ENCODE measurements at places on chromosomes 13 and 19.

GRCh38 chr19:39865953-39866352, 19.8 kb upstream of the FBL start:
- DNase-seq = no peak

GRCh38 chr19:54047616-54048015, 16.1 kb downstream of the VSTM1 start:
- no peak for DNase-seq

DNA sequence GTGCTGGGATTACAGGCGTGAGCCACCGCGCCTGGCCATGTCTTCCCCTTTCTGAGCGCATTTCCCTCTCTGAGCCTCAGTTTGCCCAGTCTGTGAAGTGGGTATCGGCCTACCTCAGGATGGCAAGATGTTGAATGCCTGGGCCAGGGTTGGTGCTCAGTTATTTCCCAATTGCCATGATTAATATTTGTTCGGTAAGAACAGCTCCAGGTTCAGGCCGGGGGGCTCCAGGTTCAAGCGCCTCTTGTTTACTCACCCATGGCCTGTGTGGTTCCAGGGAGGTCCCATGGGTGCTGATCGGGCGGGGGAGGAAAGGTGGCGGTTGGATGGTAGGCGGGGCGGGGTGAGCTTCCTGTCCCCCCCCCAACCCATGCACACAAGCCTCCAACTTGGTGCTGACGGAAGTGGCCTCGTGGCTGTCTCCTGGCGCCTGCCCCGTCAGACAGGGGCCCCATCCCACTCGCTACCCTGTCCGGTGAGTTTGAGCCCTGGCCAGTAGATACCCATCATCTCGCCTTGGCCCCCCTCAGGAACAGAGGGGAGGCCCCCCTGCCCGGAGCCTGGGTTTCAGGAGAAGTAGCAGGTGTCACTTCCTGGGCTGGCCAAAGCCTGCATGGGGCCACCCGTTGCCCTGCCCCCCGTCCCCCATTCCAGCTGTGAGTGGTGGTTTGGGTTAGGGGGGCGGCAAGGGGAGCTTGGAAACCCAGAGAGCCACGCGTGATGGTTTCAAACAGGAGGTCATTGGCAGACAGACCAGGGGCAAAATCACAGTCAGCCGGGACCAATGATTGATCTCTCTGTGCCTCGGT, at the start of gene FCHO1:
TSS of gene FCHO1 (plus strand) at position 375 of the 809 bp plus-strand sequence. CDS start 3,688 bp downstream, outside the sequence.
- no peak for DNase-seq

DNA sequence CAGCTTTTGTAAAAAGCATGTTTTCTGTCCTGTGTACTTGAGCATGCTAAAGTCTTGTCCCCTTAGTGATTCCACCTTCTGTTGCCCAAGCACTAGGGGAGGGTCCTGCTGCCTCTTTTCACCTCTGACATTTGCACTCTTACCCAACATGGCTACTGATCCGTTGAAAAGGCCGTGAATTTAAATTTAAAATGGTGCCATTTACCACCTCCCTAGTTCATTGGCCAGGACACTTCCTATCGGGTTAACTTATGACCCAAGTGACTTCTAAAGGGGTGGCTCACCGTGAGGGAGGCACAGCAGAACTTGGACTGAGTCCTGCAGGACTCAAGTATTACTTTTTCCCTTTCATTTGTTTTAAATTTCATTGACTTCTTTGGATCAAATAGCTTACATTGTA, 33.3 kb upstream of the CEACAM21 start:
- DNase-seq = no peak

GRCh38 chr19:41397086-41398049, at the start of the genes BCKDHA and EXOSC5:
Gene BCKDHA (plus strand): TSS chr19:41397818. CDS start chr19:41397828, 10 bp downstream.
Gene EXOSC5 (minus strand): TSS chr19:41397359. CDS start chr19:41397328, 31 bp downstream.
- peak; percentile 99 for DNase-seq

DNA sequence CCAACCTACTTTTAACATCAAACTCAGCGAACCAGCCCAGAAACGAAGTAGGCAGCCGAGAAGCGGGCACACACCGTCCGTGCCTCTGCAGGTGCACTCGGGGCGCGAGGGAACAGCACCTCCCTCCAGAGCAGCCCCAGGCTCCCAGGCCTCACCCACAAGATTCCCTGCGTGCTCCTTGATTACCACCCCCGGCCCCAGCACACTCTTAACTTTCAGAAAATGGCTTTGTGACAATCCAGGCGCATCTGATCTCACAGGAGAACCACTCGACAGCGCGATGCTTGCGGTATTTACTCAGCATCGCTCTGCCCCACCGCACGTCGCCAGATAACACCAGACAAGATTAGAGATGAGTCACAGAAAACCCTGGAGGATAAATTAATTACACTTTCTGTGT, 134.9 kb upstream of the SPACA7 start:
- DNase-seq = no peak

DNA sequence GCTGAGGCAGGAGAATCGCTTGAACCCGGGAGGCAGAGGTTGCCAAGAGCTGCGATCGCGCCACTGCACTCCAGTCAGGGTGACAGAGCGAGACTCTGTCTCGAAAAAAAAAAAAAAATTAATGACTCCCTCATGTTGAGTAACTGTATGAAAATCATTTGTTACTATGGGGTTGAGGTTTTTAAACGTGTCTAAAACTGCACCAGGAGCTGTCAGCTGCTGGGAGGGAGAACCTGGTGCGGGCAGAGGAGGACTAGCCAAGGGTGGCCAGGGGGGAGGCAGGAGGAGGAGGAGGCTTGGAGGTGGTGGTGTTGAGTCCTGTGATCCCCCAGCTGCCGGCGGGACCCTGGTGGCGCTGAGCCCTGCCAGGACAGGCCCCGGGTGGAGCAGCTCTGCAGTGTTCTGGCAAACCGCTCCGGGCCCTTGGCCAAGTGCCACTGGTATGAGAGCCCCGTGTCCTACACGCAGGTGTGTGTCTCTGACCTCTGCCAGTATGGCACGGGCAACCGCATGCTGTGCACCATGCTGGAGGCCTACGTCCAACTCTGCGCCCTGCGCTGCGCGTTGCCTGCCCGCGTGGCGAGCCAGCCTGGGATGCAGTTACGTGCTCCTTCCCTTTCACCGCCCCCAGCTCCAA, 17.1 kb upstream of the FXYD3 start:
- DNase-seq = no peak

- no peak for DNase-seq
These were observed 334.6 kb downstream of the MYO16 start for GRCh38 chr13:108963846-108964600.

DNA sequence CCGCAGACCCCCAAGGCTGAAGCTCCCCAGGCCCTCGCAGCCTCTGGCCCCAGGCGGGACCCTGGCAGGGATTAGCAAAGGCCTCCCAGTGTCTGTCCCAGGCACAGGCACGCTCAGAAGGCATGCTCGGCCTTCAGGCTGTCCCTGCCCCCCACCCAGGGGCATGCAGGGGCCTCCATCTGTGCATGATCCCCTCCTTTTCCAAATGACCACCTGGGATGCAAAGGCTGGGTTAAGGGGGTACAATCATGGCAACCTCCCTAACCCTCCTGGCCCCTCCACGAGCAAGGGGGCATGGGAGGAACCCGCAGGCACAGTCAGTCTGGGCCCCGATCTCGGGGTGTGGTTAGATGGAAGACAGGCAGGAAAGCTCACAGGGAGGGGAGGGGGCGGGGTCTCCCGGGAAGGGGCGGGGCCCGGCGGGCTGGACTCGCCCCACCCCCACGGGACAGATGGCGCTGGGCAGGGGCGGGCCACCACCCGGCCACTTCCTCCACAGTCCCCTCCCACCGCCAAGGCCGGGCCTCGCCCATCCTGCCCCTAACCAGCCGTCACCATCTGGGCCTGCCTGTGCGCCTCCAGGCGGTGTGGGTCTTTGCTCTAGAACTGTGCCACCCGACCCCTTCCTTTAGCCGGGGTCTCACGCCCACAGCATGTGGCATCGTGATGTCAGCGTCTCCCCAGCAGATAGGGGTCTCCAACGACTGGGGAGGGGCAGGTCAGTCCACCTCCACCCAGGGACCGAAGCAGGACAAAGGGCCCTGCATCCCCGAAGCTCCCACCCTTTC, 7.0 kb upstream of the REXO1 start:
- peak; percentile 60 for DNase-seq

GRCh38 chr13:91596842-91597241, 198.4 kb downstream of the GPC5 start:
- no peak for DNase-seq

DNA sequence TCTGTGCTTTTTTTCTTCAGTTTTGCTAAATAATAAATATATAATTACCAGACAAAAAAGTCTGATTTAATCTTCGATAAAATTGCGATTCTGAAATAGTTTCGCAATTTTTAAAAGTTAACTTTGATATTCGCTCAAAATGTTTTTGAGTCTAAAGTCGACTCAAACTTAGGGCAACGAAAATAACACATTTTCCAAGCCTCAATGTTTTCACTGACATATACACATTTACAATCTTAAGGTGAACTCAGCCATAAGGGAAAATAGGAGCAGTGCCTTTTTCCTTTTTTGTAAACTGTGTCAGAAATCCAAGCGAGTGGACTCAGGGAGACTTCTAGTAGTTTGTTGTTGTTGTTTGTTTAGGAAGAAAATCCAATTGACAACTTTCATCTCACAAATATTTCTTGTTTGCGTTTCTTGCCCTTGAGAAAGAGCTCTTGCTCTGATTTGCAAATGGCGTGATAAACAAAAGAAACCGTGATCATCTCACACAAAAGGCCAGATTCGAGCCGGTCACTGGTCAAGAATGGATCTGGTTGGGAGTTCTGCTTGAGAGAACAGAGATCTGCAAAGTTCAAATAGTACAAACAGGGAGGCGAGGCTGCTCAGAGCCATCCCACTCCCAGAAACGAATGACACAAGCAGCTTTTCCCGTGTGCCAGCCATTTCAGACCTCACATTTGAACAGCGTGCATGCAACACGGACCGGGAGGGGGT, 2.1 kb downstream of the SOX21 start:
- DNase-seq = no peak

GRCh38 chr13:25473864-25474263, 102.1 kb downstream of the ATP8A2 start:
- no peak for DNase-seq

GRCh38 chr13:38785042-38785441, 98.2 kb downstream of the FREM2 start:
- DNase-seq = no peak

DNA sequence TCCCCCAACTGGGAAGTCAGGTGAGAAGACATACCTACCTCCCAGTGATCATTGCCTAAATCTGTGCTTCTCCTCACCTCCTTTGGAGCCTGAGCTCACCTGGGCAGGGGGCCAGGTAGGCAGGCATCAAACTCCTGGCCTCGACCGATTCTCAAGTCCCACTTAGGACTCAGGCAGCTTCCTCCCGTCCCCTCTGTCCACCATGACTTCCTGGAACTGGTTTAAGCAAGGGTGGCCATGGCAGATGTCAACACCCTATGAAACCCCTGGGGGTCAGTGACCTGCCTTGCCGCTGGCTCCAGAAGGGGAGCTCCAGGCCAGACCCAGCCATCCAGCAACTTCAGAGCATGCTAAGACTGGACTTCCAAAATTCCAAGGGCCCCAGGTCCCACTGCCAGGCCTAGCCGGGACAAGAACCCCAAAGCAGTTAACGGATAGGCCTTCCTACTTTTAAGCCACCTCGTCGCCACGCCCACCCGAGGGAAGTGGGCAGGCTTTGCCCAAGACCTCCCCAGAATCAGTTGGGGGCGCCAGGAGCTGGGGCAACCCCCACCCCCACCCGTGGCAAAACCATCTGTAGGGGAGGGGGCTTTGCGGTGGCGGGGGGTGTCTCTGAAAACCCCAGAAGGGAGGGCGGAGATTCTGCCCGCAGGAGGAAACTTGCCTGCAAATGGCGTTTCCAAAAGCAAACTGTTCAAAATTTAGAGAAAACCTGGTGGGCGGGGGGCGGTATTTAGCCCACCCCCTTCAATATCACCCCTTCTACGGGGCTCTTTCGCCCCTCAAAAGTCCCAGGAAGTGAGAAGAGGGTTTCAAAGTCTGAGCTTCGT, 657 bp downstream of the PLIN3 start:
- no peak for DNase-seq

- DNase-seq = no peak
These were observed 5.0 kb downstream of the ERFL start for GRCh38 chr19:41923045-41923788.

GRCh38 chr13:46396341-46396740, 9.3 kb upstream of the RUBCNL start:
- DNase-seq = no peak

- DNase-seq = no peak
These were observed 4.5 kb upstream of the STK24 start for GRCh38 chr13:98581381-98581780.

DNA sequence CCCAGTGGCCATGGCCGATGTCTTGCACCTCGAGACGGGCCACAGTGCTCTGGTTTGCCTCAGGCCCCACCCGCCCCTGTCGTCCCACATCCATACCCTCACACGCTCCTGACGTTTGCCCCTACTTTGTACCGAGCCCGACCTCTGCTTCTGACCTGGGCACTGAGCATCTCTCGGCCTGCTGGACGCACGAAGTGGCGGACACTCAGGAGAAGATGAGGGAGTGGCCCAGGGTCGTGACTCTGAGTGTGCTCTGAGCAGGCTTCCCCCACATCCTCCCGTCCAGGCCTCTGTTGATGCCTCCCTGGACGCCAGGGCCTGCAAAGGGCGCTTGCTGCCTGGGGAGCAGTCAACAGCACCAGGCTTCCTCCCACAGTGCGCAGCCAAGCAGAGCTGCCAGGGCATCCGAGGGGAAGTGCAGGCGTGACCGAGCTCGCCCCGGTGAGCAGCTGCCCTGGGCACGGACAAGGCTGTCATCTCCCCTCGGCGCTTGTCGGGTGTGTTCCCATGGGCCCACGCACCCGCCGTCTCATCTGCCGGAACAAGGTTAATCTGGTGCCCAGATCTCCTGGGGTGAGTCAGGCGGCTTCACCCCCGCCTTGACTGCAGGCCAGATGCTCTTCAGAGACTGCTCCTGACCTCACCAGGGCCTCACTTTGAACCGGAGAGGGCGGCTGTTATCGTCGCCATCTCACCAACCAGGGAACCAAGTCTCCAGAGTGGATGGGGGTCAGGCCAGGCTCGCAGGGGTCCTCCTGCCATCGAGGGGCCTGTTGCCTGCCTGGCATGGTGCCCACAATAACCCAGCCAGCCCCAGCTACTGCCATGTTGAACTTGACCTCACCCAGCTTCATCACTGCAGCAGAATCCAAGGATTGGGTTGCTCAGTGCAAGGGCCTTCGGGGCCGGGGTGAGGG, 27.2 kb downstream of the COMP start:
- no peak for DNase-seq

- DNase-seq = no peak
These were observed 129.1 kb upstream of the HTR2A start for GRCh38 chr13:47025791-47026447.

DNA sequence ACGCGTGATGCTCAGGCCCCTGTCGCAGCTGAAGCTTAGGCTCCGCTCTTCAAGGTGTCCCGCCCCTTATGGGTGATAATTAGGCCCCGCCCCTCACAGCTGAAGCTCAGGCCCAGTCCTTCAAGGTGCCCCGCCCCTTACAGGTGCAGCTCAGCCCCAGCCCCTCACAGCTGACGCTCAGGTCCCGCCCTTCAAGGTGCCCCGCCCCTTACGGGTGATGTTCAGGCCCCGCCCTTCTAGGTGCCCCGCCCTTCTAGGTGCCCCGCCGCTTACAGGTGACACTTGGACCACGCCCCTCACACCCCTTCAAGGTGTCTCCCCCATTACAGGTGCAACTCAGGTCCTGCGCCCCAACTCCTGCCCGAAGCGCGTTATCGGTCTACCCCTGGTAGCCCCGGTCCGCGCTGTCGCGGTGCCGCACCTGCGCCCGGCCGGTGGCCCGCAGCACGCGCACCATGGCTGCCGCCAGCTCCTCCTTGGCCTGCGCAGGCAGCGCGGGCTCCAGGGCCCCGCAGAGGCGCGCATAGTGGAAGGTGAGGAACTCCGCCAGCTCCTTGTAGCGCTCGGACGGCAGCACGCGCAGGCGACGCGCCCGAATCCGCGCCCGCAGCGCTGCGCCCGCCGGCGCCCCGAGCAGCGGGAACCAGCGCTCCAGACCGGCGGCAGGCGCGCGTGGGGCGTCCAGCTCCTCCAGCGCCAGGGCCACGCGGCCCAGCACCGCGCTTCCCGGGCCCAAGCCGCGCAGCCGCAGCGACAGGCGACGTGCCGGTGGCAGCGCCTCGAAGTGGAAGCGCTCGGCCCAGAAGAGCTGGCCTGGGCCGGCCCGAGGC, 7.3 kb downstream of the RASAL3 start:
- DNase-seq = no peak

All from NCI-H774 (cell line).